Stimulated activated CD4-positive, alpha-beta T cell treated with anti-CD3 and anti-CD28 coated beads, Interleukin-15, amount 100 ng/mL, for 1 hour (primary cell): ENCODE measurements at places on chromosomes 5 and 9.
A peak's percentile ranks its signal among the peaks of the same experiment; 100 is the strongest.

DNA sequence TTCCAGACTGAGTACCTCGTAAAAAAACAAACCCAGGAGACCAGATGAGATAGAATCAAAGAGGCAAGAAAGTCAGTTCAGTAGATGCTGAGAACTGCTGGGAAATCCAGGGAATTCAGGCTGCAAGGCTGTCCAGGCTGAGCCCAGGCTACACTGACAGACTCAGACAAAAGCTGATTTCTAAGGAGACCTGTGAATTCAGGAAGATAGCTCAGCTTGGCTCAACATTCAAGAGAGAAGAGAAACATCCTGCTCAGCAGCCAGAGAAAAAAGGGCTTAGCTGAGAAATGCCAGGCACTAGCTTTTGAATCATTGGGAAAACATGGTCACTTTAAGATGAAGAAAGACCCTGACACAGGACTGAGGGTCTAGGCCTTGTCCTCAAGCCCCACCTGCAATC, 118.2 kb upstream of the SLC44A1 start:
- no peak for DNase-seq

- DNase-seq: no peak
Observed at GRCh38 chr5:79875230-79875629, 115.8 kb downstream of the MTX3 start.

DNA sequence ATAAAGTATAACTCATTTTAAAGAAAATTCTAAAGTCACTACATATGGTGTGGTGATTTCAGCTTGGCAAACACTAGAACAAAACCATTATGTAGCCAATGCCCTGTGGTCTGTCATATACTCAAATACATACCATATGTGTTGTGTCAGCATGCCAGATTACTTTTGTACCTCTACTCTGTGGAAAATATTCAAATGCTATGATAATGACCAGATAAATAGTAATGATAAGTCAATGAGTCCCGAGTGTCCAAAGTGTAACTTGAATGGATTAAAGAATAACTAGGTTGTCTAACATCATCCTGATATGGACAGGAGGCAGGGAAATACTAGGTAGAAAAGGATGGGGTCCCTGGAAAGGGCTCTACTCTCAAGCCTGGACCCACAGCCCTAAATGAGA, 58.0 kb upstream of the IL6ST start:
- DNase-seq: no peak

- no peak for DNase-seq
Observed at GRCh38 chr9:112403614-112404201, 23.8 kb downstream of the HSDL2 start.

DNA sequence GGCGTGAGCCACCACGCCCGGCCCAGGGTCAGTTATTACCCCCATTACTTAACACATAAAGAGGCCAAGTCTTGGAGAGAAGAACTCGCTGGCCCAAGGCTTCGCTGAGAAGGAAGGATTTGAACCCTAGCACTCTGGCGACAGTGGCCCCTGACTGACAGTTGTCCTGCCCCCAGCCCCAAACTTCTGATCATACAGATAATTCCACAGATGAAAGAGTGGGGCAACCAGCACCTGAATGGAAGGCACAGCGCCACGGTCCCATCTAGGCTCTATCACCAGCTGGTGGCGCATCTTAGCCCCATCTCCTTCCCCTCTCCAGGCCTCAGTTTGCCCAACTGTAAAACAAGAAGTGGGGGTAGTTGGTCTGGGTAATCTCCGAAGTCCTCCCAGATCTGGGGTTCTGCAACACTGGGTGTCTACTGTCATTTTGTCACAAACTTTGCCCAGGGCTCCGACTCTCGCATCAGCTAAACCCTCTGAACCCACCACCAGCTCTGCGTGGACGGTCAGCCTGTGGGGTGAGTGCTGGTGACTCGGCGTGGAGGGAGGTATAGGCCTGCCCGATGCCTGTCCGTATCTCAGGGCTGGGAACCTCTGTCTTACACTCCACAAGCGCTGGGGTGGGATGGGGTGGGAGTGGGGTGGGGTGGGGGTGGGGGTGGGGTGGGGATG, 209.3 kb downstream of the C9orf50 start:
- DNase-seq: no peak

DNA sequence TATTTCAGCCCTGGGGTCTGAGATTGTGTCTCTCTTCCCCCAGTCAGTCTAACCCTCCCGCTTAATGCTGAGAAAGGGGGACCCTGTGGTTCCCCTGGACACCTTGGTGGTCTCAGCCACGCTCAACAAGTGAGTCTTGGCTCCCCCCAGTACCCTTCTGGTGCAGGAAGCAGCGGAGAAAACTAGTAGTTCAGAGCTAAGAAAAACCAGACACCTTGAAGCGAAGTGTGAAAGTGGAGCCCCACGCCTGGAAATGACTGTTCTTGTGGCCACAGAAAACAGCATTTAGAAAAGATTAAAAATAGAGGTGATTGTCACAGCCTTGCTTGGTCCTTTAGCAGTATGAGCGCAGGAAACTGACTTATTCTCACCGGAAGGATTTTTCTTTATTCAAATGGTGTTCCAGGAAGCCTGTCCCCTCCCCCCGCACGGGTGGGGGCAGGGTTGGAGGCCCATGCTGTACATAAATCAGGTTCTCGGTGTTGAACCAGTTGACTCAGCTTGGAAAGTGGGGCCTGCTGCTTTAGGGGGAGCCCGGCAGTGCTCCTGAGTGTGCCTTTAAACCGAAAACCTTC, 8.1 kb downstream of the ARPC5L start:
- DNase-seq: peak; percentile 77

DNA sequence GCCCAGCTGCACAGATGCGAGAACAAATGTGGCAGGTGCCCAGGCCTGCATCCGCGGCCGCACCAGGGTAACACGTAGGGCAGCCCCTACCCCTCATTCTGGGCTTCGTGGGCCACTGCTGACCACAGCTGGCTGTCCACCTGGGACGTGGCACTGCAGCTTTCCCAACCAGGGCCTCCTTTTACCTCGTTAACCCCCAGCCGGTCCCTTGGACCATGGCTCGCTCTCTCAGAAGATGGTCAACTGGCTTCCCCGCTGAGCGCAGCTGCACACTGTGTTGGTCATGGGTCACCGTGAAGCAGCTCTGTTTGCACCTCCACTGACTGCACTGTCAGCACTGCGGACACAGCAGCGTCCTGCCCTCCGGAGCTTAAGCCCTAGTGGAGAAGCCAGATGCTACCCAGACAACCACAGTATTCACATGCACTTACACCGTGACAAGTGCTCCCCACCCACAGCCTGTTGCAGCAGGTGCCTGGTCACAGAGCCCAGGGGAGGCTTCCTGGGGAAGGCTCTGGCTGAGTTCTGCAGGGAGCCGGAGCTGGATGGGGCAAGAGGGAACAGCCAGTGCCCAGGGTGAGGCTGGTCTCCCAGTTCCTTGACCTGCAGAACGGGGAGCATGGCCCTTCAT, 10.5 kb upstream of the PLEKHG4B start:
- no peak for DNase-seq

GRCh38 chr9:84137968-84138367, 157.4 kb downstream of the RMI1 start:
- DNase-seq: no peak

DNA sequence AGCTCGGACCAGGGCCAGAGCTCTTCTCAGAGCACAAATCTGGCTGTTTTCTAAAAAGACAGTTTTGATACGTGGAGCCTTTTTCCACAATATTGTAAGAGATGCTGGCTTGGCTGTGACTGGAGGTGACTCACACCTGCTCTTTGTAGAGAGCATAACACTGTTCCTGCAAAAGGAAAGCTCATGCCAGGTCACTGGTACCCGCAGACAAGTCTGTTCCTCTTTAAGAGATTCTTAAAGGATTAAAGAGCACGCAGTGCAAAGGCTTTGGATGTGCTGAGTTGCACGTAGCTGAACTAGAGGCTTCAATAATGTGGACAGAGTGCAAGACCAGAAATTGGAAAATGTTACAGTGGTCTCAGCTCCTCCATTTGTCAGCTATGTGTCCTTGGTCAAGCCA, 19.0 kb downstream of the ACTL7B start:
- no peak for DNase-seq
